ENCODE measurements at places on chromosomes 2 and 18. TPM values are rescaled to one million over a fixed set of nuclear protein-coding genes. Genes with fewer than 3 reads are reported as not detected.

- peaks cover 3% of the 10 kb centered on the region for H3K4me1 ChIP-seq
- no peak overlapping the region for H3K27ac ChIP-seq
- 0 out of 2 replicates have a peak, but pooled peaks cover 4% of the 10 kb centered on the region for H3K27me3 ChIP-seq
- DNase-seq: no peak
- no peaks in the 10 kb centered on the region for H3K36me3 ChIP-seq
Measured at GRCh38 chr2:173584676-173585458, 230.2 kb downstream of the CDCA7 start.

GRCh38 chr18:501406-501714 is 859 bp upstream of the COLEC12 start:
- no peaks in the 10 kb centered on the region for H3K36me3 ChIP-seq
- peaks cover 9% of the 10 kb centered on the region for H3K4me1 ChIP-seq
- no peak for DNase-seq
- H3K27ac ChIP-seq: no peak overlapping the region
- H3K27me3 ChIP-seq: no peaks in the 10 kb centered on the region

TRIM43 gene
- total RNA-seq: not detected

TOGARAM2 gene
- total RNA-seq: not detected

ZNF532 gene
- 19.0 TPM for total RNA-seq

- H3K27ac ChIP-seq: no peak overlapping the region
- no peak overlapping the region for H3K4me3 ChIP-seq
- H3K27me3 ChIP-seq: no peaks in the 10 kb centered on the region
- H3K36me3 ChIP-seq: no peaks in the 10 kb centered on the region
Measured at GRCh38 chr18:40955351-40955750, 999.7 kb upstream of the PIK3C3 start.

GRCh38 chr2:139367416-139367815 is 587.2 kb upstream of the NXPH2 start:
- H3K4me1 ChIP-seq: no peaks in the 10 kb centered on the region
- H3K4me3 ChIP-seq: no peak overlapping the region
- no peak overlapping the region for H3K27ac ChIP-seq
- no peaks in the 10 kb centered on the region for H3K27me3 ChIP-seq

GRCh38 chr2:145652036-145652435 is 1132.1 kb upstream of the ZEB2 start:
- DNase-seq: no peak
- H3K27ac ChIP-seq: no peak overlapping the region
- no peak overlapping the region for H3K4me3 ChIP-seq
- peaks cover 26% of the 10 kb centered on the region for H3K4me1 ChIP-seq
- H3K36me3 ChIP-seq: no peaks in the 10 kb centered on the region

All from GM23248 (cell line).